Forelimb muscle (tissue), 1 donor: ENCODE measurements at places on chromosomes 7 and 10. TPM values are rescaled to one million over a fixed set of nuclear protein-coding genes. Genes with fewer than 3 reads are reported as not detected.

CHAT gene
- not detected for polyA plus RNA-seq

SYNPO2L gene
- 260 TPM for polyA plus RNA-seq

GPR85 gene
- polyA plus RNA-seq: 1.8 TPM

MDH2 gene
- 225 TPM for polyA plus RNA-seq

HHEX gene
- polyA plus RNA-seq: 7.3 TPM

PPRC1 gene
- 28.2 TPM for polyA plus RNA-seq
